ENCODE measurements at places on chromosomes 2 and 18.
A peak's percentile ranks its signal among the peaks of the same experiment; 100 is the strongest.

GRCh38 chr2:157169889-157170288 is 87.6 kb upstream of the GALNT5 start:
- DNase-seq: no peak

GRCh38 chr18:31504455-31505147 is 6.6 kb downstream of the DSG2 start:
- DNase-seq: no peak

GRCh38 chr2:240123821-240124650 is 12.1 kb downstream of the COPS9 start:
- no peak for DNase-seq

GRCh38 chr2:219308142-219309101 is 779 bp downstream of the PTPRN start:
- DNase-seq: peak; percentile 73

DNA sequence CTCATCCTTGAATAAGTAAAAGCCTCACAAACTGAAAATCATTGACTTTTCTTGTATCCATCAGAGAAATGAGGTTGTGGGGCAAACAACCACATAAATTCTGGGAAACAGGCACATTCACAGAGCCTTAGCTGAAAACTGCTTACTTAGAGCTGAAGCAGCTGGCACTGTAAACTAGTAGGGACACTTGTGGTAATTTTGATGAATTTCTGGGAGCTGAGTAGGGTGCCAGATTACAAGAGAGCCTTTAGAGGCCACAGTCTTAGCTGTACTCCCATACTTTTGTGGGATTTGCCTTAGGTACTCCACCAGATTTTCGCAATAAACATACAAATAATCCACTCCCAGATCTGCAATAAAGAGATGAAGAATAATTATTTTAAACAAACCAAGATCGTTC is 315.2 kb downstream of the TMX3 start:
- DNase-seq: no peak

- DNase-seq: no peak
Measured at GRCh38 chr2:140200764-140201163, 1420.6 kb upstream of the NXPH2 start.

- peak; percentile 82 for DNase-seq
Measured at GRCh38 chr2:234951664-234952269, at the start of gene SH3BP4. TSS of gene SH3BP4 (plus strand) at chr2:234952017. CDS start at chr2:235035003, 82,986 bp downstream.
